ENCODE measurements at places on chromosomes 5 and 9. TPM values are rescaled to one million over a fixed set of nuclear protein-coding genes. Genes with fewer than 3 reads are reported as not detected.

Gene ST6GALNAC4
- 56.5 TPM for total RNA-seq

Gene FGF18
- total RNA-seq: 1.7 TPM

Gene IZUMO3
- not detected for total RNA-seq

- DNase-seq: no peak
Measured at GRCh38 chr9:19769213-19769612, 19.6 kb downstream of the SLC24A2 start.

DNA sequence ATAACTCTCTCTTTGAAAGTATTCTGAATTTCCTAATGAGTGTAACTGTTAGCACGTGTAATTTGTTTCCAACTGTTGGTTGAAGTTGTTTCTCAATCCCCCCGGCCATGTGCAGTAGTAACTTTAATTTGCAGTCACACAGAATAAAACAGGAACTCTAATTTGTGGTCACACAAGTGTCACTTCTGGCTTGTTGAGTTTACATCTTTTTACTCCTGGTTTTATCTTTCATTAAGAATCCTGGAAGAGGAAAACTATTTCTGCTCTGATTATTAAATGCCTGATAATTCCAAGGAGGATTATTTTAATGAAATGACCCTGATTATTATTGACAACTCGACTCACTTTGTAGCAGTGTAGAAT lies 1.2 kb downstream of the SCAMP1 start:
- DNase-seq: no peak

GRCh38 chr9:92617195-92617813 lies 52.6 kb downstream of the IPPK start:
- DNase-seq: no peak

Gene OBP2B
- not detected for total RNA-seq

- DNase-seq: no peak
Measured at GRCh38 chr9:7879551-7880245, 80.1 kb upstream of the DMAC1 start.

- DNase-seq: no peak
Measured at GRCh38 chr9:14687042-14687719, 6.1 kb downstream of the ZDHHC21 start.

DNA sequence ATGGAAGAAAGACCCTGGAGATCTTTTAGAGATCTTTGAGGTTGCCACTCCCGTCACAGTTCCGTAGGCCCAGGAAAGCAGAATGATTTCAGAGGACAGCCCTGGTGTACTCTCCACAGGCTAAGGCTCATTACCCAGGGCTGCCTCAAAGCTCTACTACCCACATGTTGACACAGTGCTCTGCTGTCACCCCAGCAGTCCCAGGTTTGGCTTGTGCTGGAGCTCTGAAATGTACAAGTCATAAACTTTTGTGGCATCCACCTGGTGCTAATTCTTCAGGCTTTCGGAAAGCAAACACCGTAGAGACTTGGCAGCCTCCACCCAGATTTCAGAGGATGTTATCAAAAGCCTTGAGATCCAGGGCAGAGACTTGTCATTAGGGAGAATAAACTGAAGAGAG lies 136.5 kb downstream of the MTRR start:
- no peak for DNase-seq

- no peak for DNase-seq
Measured at GRCh38 chr5:147483961-147484707, 25.7 kb downstream of the DPYSL3 start.

Gene INSL6
- not detected for total RNA-seq

Gene ZDHHC11
- 26.0 TPM for total RNA-seq
